Activated naive CD8-positive, alpha-beta T cell treated with anti-CD3 and anti-CD28 coated beads, Interleukin-2, amount 10 ng/mL, durations not matched to agents 7 days and 5 days (primary cell): ENCODE measurements at places on chromosomes 1 and 21. TPM values are rescaled to one million over a fixed set of nuclear protein-coding genes. Genes with fewer than 3 reads are reported as not detected.

Gene CHIA
- not detected for total RNA-seq

Gene MROH7
- not detected for total RNA-seq

Gene DENND2C
- total RNA-seq = 0.67 TPM

Gene C1orf53
- not detected for total RNA-seq

DNA sequence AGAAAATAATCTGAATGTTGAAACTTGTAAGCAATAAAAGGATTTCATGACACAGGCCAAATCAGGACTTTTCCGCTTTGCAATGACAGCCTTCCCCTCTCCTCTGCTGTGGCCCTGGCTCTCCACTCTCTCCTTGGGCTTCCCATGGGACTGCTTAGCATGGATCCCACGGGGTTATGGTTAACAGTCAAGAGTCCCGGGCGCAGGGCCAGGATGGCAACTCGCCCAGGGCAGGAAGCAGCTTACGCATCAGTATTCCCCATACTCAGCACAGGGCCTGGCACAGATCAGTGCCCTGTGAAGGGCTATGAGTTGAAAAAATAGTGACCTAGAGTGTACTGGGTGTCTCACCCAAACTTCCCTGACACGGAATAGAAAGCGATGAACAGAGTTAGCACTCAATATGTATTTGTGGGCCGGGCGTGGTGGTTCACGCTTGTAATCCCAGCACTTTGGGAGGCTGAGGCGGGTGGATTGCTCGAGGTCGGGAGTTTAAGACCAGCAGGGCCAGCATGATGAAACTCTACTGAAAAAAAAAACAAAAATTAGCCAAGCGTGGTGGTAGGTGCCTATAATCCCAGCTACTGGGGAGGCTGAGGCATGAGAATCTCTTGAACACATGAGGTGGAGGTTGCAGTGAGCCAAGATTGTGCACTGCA, 29.1 kb upstream of the GRHL3 start:
- DNase-seq = no peak

DNA sequence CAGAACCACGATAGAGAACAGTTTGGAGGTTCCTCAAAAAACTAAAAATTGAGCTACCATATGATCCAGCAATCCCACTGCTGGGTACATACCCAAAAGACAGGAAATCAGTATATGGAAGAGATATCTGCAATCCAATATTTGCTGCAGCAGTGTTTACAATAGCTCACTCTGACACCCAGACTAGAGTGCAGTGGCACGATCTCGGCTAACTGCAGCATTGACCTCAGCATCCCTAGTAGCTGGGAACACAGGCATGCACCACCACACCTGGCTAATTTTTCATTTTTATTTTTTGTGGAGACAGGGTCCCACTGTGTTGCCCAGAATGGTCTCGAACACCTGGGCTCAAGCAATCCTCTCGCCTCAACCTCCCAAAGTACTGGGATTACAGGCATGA, 13.1 kb downstream of the TTC13 start:
- DNase-seq = no peak

- no peak for DNase-seq
Observed at GRCh38 chr1:196603651-196604050, 4.6 kb downstream of the KCNT2 start.

DNA sequence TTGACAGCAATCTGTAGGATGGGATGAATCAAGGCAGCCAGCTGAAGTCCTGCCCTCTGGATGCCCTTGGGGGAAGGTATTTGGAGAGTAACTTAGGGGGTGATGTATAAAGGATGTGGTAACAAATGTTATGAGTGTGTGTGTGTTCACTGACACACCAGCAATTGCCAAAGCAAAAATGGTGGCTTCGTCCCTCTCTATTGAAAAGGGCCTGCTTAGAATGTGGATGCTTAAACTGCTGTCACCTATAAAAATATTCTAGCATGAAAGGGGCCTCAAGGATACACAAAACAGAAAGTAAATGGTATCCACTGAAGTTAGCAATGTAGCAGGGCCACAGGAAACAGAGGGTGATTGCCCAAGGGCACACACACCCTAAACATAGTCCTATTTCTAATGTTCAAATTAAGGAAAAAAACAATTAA, 15.1 kb upstream of the AIM2 start:
- DNase-seq = no peak

- no peak for DNase-seq
Observed at GRCh38 chr1:109500941-109501381, 7.1 kb downstream of the CYB561D1 start.

DNA sequence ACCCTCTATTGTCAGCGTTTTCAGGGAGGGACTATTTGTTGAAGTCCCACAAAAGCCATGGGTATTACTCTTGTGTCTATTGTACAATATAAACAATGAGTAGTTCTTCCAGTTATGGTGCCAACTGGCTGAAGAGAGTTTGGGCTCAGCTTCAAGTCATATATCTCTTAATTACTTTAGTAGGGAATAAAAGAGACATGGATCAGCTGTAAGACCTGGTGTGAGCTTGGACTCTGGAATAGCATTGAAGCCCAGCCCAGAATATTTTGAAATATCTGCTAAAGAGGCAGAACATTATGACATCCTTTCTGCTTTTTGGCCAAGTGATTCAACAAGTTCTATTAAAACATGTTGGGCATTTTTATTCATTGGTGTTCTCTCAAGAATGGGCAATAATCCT, 224.9 kb downstream of the BACH1 start:
- no peak for DNase-seq

- no peak for DNase-seq
Observed at GRCh38 chr21:34498623-34499022, 13.4 kb downstream of the KCNE1 start.

DNA sequence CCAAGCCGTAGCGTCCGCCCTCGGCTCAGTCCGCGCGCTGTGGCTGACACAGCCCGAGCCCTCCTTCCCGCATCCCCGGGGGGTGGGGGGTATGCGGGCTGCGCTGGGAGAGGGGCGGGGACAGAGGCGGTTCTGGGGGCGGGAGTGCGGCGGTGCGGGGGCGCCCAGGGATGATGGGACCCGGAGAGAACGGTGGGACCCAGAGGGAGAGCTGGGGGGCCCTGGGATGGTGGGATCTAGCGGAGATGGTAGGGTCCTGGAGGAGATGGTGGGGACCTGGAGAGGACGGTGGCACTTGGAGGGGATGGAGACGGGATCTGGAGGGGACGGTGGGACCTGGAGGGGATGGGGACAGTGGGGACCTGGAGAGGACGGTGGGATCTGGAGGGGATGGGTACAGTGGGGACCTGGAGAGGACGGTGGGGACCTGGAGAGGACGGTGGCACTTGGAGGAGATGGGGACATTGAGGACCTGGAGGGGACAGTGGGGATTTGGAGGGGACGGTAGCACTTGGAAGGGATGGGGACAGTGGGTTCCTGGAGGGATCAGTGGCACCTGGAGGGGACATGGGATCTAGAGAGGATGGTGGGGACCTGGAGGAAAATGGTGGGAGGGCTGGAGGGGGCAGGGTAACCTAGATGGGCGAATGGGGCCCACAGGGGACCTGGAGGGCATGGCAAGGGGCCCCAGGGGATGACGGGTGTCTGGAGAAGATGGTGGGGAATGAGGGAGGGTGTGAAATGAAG, 477 bp downstream of the SNAP47 start:
- no peak for DNase-seq

DNA sequence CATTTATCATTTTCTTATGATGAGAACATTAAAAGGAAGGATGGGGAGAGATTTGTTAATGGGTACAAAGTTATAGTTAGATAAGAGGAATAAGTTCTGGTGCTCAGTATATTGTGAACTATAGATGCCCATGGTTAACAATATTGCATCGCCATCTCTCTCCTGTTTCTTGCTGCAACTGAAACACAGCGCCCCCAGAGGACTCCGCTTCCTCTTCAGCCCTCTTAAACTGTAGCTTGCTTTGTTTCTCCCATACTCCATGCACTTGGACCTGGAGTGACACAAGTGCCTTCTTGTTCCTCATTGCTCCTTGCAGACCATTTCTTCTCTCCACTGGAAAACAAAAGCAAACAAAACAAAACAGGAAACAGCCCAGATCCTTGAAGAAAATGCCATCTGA, 70.1 kb upstream of the NTPCR start:
- DNase-seq = no peak

- no peak for DNase-seq
Observed at GRCh38 chr1:168966636-168967035, 139.9 kb upstream of the ATP1B1 start.

DNA sequence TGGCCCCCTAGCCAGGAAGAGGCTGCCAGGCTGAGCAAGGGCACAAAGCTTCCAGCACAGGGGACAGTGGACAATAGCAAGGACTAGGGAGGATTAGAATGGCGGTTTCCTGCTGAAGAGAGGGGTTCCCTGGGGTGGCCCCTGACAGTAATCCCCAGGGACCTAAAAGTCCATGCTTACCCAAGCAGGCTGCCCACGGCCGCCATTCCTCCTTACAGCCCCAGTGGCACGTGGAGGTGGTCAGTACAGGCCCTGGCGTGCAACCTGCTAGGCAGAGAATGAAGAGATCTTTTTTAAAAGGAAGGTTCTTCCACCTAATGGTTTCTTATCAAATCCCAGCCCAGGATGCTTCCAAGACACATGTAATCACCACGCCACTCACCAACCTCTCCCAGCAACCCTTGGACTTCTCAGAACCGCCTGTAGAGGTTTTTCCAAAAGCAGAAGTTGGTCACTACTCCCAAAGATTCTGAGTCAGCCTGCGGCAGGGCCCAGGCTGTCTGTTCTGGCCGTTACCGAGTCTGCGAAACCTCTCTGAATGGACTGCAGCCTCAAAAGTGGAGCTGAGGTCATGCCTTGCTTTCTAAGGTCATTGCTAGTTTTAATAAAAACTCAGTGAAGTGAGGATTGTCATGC, 926 bp downstream of the MRPL55 start:
- DNase-seq = no peak

- no peak for DNase-seq
Observed at GRCh38 chr1:245877976-245878375, 629.1 kb downstream of the SMYD3 start.

DNA sequence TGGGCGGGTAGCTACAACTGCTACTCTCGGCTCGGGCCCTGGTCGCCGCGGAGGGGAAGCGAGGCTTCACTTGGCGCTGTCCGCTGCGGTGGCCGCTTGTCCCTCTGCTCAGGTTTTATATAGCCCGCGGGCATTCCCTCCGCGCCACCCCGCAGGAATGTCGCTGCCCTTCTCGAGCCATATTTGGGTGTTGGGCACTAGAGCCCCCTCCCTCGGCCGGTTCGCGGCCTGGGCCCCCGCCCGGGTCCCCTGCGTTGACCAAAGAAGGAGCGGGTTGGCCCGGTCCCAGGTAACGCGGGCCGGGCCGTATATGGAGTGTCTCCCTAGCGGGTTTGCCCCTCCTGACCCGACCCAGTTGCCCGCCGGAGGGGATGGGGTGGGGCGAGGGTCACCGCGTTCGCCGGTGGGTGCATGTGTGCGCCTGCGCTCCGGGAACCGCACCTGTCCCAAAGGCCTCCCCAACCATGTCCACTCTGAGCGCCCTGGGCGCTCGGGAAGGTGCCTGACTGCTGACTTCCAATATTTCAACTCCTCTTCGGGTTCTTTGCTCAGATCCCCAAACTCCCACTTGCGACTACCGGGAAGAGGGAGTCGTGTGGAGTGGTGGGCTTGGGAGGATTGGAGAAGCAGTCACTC, at the start of gene ACTA1:
Gene ACTA1 (minus strand): TSS at position 90 of the 636 bp plus-strand sequence. CDS start 979 bp downstream, outside the sequence.
- peak; percentile 34 for DNase-seq

DNA sequence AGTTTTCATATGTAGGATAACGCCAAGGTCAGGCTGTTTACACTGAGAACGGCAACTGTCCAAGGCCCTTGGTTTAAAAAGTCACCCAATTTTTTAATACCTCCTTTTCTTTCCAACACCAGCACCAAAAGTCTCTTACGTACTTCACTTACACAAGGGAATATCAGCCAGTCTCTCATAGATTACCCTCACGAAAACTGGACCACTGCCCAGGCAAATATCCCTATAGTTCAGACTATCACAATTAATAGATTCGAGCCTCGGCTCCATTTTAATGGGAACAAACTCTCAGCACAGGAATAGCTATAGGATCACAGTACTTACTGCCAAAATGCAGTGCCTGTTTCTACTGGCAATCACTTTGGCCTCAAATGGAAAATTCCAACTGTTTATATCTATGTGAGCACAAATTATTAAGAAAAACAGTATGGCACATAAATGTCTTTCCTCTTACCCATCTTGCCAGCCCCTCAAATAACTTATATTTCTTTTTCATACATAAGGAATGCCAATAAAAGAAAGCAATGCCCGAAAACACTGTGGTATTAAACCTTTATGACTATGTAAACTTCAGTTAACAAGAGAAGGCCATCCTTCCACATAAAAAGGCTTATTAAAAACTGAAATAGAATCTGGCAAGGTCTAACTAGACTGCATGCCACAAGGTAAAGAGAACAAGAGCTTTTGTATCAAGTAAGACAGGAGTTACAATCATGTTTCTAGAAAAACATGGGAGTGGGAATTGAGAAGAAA, 97.8 kb downstream of the SLC45A1 start:
- DNase-seq = no peak

DNA sequence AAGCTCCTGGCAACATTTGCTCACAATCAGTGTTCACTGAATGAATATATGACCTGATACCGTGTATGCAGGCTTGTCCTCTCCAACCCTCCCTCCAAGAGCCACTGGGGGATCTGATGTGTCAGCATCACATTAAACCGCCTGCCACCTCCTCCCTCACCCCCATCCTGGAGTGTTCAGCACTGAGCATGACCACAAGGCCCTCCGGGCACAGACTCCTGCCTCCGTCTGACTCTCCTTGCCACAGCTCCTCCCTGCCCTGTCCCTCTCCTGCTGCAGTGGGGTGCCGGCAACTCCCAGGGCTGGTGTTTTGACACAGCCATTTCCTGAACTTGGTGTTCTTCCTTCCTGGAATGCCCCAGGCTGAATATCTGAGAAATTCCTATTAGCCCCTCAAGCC, 136.7 kb downstream of the FCRL5 start:
- DNase-seq = no peak

- DNase-seq = no peak
Observed at GRCh38 chr21:44374601-44375280, 21.3 kb downstream of the TRPM2 start.

- DNase-seq = no peak
Observed at GRCh38 chr1:63381741-63382140, 14.3 kb downstream of the ALG6 start.

- DNase-seq = no peak
Observed at GRCh38 chr1:239260842-239261241, 125.5 kb upstream of the CHRM3 start.

DNA sequence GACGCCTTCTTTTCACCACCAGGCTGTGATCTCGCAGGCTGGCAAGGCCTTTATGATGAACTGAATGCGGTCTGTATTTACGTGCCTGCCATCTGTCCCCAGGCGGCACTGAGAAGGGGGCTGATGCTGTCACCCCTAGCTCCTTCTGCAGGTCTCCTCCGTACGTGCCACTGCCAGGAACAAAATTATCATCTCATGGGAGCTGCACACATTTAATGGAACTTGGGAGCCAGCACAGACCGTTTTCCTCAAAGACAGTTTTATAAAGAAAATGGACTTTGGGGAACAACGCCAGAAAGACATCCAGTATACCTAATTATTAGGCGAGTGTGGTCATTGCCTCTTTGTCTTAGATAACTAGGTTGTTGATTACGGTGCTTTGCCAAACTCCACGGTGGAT, 434.5 kb downstream of the KIF26B start:
- DNase-seq = no peak

- no peak for DNase-seq
Observed at GRCh38 chr1:36836196-36836883, 198.0 kb downstream of the GRIK3 start.
